ENCODE measurements at places on chromosomes 16 and 17.

DNA sequence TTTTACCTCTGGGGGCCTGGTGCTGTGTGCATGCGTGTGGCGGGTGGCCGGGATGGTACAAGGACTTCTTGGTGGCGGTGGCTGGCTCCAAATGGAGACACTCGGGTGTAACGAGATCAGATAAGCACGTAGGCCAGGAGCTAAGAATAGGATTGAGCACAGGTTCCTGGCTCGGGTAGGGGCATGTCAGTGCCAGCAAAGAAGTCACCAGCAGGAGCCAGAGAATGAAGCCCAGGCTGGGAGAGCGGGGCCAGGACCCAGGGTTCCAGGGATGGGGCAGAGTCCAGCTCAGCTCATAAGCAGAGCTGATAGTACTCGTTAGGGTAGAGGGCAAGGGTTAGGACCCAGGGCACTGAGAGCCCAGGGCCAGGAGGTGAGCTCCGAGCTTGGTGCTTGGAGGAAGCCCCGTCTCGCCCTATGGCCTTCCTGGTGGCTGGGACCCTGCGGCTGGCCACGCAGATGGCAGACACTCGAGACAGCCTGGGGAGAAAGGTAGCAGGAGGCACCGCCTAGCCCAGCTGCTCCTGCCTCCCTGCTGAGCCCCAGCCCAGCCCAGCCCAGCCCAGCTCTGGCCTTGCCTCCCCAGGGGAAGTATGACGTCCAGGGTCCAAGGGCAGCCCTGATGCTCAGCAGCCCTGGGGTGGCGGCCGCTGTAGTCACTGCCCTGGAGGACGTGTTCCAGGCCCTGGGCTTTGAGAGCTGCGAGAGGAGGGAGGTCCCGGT, 8.9 kb downstream of the ZNF213 start:
- no peak for DNase-seq

DNA sequence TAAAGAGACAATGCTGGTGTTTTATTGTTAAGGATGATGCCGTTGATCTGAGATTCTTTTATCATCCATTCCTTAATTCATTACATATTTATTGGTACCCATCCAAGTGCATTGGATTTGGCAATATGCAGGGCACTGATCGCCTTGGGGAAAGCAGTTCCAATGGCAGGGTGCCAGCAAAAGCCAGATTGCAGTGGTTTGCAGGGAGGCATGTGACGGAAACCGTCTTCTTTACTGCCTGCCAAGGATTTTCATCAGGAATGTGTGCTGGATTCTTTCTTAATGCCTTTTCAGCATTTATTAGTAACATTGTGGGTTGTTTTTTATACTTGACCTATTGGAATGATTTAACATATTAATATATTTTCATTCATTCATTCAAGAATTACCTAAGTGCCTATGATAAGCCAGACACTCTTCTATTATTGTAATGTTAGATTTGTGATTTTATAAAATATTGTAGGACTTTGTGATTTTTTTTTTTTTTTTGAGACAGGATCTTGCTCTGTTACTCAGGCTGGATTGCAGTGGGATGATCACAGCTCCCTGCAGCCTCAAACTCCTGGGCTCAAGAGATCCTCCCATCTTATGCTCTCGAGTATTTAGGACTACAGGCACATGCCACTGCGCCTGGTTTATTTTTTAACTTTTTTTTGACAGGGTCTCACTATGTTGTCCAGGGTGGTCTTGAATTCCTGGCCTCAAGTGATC, 93.4 kb upstream of the TNRC6A start:
- DNase-seq: no peak

- no peak for DNase-seq
Observed at GRCh38 chr16:53753431-53753830, 49.5 kb downstream of the FTO start.

DNA sequence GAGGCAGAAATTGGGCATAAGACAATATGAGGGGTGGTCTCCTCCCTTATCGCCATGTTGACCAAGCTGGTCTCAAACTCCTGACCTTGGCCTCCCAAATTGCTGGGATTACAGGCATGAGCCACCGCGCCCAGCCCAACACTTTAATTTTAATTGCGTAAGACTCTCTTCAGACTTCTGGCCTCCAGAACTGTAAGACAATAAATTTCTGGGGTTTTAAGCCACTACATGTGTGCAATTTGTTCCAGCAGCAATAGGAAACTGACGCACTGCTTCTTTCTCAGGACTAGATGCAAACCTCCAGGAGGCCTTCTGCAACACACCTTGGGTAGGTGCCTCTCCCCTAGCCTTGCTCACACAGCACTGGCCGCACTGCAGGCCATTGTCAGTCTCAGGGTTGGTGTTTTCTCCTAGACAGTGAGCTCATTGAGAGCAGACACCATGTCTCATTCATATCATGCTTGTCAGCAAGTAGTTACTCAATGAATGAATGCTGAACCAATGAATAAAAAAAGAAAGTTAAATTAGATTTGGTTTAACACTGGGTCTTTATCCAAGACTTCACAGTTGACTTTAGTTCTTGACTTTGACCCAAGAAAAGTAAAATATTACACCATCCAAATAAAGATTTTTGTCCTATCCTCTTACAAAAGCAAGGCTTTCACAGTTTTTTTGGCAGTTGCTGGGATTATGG, 5.5 kb upstream of the ACSF2 start:
- no peak for DNase-seq

GRCh38 chr16:47884116-47884725, 271.6 kb downstream of the ABCC12 start:
- no peak for DNase-seq

- no peak for DNase-seq
Observed at GRCh38 chr17:64920419-64921172, 1.3 kb upstream of the LRRC37A3 start.

Data from activated naive CD4-positive, alpha-beta T cell treated with Interleukin-2 at 50 U/mL for 16 hours (primary cell).